ENCODE measurements at places on chromosomes 12 and 14.

DNA sequence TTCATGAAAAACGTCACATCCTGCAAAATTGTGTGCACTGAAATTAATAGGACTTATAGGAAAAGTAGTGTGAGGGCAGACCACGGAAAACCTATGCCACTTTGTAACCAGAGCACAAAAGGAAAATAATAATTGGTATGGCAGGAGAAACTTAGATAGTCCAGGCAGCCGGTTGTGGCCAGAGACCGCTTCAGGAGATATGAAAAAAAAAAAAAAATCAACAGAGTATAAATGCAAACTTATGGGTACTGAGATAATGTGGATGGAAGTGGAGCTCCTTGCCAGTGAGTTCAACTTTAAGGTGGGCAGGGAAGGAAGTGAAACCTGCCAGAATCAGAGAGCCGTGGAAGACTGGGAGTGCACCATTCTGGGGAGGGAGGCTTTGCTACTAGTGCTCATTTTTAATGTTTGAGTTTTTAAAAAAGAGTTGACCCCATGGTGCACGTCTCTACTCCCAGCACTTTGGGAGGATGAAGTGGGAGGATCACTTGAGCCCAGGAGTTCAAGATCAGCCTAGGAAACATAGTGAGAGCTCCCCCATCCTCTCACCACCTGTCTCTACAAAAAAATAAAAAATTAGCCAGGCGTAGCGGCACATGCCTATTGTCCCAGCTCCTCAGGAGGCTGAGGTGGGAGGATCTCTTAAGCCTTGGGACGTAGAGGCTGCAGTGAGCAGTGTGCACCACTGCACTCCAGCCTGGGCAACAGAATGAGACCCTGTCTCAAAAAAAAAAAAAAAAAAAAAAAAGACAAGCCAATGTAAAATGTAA lies 34.3 kb upstream of the METAP2 start:
- DNase-seq, result no peak

DNA sequence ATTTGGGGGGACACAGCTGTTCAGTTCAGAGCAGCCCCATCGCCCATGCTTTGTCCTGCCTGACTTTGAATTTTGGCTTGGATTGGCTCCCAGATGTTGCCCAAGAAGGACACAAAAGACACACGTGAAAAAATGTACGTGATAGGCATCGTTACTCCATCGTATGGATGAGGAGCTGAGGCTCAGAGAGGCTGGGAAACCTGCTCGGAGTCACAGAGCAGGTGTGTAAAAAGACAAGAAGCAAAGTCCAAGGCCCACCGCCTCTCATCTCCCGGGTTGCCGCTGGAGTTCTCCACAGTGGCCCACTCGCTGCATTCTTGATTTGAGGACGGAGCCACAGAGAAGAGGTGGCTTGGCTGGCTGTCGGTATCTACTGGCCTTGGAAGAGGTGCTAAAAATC lies 41.0 kb upstream of the BEGAIN start:
- DNase-seq, result no peak

DNA sequence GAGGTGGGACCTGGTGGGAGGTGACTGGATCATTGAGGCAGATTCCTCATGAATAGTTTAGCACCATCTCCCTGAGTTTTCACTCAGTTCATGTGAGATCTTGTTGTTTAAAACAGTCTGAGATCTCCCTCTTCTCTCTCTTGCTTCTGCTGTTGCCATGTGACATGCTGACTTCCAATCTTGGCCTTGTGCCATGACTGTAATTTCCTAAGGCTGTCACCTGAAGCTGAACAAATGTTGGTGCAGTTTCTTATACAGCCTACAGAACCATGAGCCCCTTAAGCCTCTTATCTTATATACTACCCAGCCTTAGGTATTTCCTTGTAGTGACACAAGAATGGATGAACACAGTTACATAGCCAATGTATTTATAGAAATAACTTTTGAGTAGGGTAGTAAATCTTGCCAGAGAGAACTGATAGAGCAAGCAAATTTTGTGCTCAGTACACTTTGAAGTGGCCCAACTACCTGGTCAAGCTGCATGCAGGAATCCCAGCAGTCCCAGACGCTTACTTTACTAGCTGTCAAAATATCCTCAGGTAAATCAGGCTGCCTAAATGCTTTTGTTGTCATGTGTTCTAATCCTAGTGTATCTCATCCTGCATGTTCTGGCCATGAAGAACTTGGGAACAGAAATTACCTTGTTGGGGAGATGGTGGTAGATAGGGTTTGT lies 445.6 kb upstream of the MIS18BP1 start:
- no peak for DNase-seq

GRCh38 chr12:107449891-107450290 lies 235.7 kb upstream of the PWP1 start:
- no peak for DNase-seq

- no peak for DNase-seq
Measured at GRCh38 chr14:99721792-99722516, 37.9 kb downstream of the CYP46A1 start.

- DNase-seq, result no peak
Measured at GRCh38 chr12:50110127-50110761, 1.8 kb upstream of the COX14 start.

DNA sequence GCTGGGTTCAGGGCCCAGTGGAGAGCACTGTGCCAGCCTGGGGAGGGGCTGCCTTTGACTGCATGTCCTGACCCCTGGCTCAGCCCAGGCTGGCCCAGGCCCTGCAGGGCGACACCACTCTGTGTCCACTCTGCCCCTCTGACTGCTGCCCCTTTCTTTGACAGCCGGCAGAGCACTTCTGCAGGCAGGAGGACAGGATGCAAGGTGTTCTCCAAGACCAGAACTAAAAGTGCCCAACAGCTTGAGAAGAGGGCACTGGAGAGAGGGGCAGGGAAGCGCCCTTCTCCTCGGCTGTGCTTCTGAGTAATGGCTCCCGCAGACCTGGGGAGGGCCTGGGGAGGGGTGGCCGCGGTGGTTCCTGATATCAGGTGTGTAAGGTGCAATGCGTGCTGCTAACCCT lies 72.7 kb downstream of the WDR20 start:
- DNase-seq, result no peak
